ENCODE measurements at places on chromosomes 3 and 15. TPM values are rescaled to one million over a fixed set of nuclear protein-coding genes. Genes with fewer than 3 reads are reported as not detected.

DNAH1 gene
- 9.4 TPM for total RNA-seq

C3orf38 gene
- 22.9 TPM for total RNA-seq

CLDN1 gene
- total RNA-seq, result 1.1 TPM

FSTL1 gene
- total RNA-seq, result 548 TPM

APOD gene
- 221 TPM for total RNA-seq

GOLGA8M gene
- 2.2 TPM for total RNA-seq

OR5H1 gene
- total RNA-seq, result not detected

LRRC15 gene
- 3.0 TPM for total RNA-seq
